ENCODE measurements at places on chromosomes 3 and 15. TPM values are rescaled to one million over a fixed set of nuclear protein-coding genes. Genes with fewer than 3 reads are reported as not detected.

Gene CPB1
- total RNA-seq: not detected

DNA sequence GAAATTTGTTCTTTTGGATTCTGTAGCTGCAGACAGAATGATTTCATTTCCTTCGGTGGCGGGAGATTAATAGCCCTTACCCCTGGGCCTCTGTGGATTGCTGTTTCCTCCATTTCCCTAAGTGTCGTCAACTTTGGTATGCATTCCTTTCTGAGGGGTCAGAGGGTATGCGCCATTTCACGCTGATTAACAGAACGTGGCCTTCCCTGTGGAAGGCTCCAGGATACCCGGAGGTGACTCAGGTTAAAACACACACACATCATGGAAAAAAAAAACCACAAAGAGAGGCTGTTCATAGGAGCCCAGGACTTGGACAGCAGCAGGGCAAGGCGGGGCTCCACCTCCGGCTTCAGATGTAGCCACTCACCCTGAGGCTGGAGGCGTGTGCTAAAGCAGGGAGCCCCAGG, 51.9 kb downstream of the EPHB1 start:
- no peak for DNase-seq

DNA sequence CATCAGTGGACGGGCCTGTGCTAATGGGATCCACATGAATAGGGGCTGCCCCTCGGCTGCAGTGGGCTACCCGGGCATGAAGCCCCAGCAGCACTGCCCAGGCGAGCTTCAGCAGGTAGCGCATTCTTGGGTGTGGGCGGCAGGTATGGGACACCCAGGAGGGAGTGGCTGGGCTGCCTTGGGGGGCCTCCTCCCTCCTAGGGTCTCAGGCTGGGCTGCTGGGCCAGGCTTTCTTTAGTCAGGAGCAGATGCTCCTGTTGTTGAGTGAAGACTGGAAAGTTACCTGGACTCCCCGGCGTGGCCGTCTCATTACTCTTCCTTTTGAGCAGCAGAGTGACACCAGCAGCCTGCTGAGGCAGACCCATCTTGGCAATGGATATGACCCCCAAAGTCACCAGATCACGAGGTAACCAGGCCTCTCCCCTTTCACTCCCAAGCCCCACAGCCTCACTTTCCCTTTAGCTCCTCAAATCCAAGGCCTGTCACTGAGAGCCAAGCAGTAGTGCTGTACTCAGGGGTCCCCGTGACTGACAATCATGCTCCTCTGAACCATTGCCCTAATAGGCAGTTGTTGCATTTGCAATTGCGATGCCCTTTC, 73.2 kb downstream of the BOC start:
- DNase-seq: no peak

GRCh38 chr3:67790043-67790442, 135.6 kb upstream of the SUCLG2 start:
- DNase-seq: no peak

Gene CCDC39
- 0.82 TPM for total RNA-seq

- DNase-seq: no peak
Measured at GRCh38 chr15:66092053-66093016, 161.2 kb downstream of the MEGF11 start.

- DNase-seq: no peak
Measured at GRCh38 chr3:113166357-113166718, 45.0 kb upstream of the BOC start.

DNA sequence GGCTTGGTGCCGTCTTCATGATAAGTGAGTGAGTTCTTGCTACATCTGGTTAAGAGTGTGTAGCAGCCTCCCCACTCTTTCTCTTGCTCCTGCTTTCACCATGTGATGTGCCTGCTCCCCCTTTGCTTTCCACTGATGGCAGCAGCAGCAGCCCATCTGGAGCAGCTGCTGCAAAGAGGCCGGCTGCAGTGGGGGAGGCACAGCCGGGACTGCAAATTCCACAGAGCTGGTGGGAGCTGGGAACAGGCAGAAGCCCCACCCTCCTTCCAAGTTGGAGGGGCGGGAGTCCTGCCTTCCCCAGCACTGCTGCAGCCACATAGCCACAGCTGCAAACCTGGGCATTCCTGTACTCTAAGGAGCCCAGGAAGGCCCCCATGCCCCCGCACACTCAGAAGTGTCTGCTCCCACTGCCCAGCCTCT, 62.8 kb upstream of the IMPG2 start:
- DNase-seq: no peak

Gene SNX33
- total RNA-seq: 1.2 TPM

DNA sequence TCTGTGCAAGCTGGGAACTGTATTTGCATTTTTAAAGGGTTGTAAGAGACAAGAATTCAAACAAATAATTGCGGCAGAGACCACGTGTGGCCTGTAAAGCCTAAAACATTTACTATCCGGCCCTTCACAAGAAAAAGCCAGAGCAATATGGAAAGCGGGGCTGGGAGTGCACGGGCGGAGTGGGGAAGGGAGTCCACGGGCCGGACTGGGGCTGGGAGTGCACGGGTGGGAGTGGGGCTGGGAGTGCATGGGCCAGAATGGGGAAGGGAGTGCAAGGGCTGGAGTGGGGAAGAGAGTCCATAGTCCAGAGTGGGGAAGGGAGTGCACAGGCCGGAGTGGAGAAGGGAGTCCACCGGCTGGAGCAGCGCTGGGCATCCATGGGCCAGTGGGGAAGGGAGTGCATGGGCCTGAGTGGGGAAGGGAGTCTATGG, 41.2 kb downstream of the KLF15 start:
- no peak for DNase-seq

Gene CHRM5
- 0.41 TPM for total RNA-seq

DNA sequence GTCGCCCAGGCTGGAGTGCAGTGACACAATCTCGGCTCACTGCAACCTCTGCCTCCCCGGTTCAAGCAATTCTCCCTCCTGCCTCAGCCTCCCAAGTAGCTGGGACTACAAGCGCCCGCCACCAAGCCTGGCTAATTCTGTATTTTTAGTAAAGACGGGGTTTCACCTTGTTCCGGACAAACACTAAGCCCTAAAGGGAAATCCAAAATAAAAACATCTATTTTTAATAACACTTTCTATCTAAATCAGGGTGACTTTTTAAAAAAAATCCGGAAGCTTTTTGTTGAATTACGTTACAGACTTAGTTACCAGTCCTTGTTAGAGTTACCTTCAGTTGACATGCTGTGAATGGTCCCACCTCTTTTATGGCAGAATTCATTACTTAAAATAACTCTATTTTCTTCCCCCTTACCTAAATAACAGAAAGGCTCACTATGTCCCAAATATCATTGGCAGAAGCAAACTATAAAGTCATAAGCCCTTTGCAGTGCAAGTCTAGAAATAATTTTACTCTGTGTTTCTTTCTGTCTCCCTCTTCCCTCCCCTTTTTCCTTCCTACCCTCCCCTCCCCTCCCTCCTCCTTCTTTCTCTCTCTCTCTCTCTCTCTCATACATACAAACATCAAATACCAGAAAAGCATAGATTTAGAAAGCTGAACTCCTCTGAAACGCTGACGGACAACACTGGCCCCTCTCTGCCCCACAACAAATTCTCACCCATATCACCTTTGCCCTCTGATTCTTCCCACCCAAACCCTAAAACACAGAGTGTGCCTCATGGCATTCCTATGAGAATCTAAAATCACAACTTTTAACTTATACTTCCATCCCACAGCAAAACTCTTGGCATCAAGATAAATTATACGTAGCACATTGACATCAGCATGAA, 18.3 kb downstream of the THBS1 start:
- DNase-seq: no peak

DNA sequence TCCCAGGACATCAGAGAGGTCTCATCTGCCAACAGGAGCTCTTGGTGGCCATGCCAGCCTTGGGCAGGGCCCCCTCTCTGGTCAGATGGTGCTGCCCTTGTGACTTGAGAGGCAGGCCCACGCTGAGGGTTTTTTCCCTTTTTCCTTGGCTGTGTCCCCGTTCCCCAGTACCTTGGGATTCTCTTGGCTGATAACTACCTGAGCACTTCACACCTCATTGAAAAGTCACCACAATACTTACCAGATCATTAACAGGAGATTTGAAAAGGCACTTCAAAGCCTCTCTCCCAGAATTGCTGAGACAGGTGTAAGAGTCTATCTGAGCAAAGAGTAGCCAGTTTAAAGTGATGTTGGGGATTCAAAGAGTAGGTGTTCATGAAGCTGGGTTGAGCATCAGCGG, 15.1 kb upstream of the TMEM158 start:
- DNase-seq: no peak

Gene DGKG
- total RNA-seq: 7.3 TPM

Gene DNAJA4
- 29.8 TPM for total RNA-seq

DNA sequence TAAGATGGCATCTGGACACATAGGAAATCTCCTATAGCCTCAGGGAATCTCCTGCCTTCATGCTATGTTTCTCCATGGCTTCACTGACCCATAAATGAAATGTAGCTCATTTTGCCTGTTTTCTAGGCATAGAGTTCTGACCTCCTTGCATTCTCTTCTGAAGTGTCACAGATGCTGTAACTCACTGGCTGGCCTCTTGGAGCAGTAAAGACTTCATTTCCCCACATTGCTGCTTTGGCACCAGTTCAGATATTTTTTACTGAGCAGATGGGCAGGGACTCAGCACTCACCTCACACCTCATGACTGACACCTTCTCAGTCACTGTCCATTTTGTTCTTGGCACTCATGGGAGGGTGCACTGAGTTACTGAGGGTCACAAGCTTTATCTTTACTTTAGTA, 286.7 kb upstream of the TGFBR2 start:
- DNase-seq: no peak

DNA sequence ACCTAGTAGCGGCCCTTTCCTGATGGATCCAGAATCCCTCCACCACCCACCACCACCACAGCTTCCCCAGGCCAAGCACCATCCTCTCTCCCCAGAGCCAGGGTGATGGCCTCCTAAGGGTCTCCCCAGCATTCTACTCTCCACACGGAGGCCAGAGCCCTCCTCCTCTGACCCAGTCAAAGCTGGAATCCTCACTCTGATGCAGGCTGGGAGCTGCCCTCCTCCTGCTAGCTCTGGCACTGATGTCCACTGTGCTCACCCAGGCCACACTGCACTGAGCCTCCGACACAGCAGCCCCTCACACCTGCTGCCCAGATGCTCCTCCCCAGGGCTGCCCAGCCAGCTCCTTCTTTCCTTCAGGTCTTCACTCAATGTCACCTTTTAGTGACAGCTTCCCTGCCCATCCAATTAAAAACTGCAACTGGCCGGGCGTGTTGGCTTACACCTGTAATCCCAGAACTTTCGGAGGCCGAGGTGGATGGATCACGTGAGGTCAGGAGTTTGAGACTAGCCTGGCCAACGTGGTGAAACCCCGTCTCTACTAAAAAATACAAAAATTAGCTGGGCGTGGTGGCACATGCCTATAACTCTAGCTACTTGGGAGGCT, 21.0 kb downstream of the XXYLT1 start:
- no peak for DNase-seq

Gene AMT
- 1.6 TPM for total RNA-seq

Gene NCBP2
- 91.3 TPM for total RNA-seq

- DNase-seq: peak; percentile 28
Measured at GRCh38 chr3:66253790-66254620, 33.2 kb downstream of the SLC25A26 start.

Gene ZNF660
- 11.8 TPM for total RNA-seq

DNA sequence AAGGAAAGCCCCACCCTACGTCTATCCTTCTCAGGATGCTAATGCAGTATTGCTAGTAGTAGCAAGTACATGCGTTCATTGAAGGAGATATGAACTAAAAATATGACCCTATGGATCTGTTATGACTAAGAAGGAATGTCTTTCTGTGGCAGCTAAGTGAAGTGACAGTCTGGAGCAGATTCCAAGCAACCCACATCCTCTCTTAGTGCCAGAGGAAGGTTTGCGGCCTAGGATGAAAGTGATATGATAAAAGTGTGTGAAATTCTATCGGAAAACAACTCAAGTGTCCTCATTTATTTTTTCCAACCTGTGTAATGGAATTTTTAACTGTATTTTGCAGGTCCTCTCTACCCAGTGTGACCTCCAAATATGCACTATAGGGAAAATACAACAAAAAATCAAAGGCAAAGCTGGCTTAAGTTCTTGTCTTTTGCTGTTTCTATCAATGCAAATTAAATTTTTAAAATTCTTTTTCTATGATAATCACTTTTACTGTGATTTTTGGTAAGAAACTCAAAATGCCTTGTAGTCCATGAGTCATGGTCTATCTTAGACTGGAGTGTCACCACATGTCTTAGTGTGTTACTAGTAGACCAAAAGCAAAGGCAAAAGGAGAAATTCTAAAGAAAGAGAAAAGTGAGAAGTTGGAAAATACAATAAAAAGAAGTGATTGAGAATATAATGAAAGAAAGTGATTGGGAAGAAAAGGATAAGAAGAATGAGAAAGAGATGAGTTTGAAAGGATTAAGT, 161.2 kb upstream of the TMCO5A start:
- DNase-seq: no peak

Gene CHRFAM7A
- total RNA-seq: 2.0 TPM

DNA sequence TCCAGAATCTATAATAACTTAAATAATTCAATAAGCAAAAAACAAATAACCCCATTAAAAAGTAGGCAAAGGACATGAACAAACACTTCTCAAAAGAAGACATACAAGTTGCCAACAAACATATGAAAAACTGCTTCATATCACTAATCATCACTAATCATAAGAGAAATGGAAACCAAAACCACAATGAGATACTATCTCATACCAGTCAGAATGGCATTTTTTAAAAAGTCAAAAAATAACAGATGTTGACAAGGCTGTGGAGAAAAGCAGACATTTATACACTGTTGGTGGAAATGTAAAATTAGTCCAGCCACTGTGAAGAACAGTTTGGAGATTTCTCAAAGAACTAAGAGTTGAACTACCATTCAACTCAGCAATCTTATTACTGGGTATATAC, 19.5 kb upstream of the ZMAT3 start:
- no peak for DNase-seq

- no peak for DNase-seq
Measured at GRCh38 chr3:169659096-169659819, 4.3 kb downstream of the MECOM start.

- no peak for DNase-seq
Measured at GRCh38 chr15:76776969-76777368, 128.2 kb downstream of the SCAPER start.

Gene ZNF860
- total RNA-seq: 2.0 TPM

DNA sequence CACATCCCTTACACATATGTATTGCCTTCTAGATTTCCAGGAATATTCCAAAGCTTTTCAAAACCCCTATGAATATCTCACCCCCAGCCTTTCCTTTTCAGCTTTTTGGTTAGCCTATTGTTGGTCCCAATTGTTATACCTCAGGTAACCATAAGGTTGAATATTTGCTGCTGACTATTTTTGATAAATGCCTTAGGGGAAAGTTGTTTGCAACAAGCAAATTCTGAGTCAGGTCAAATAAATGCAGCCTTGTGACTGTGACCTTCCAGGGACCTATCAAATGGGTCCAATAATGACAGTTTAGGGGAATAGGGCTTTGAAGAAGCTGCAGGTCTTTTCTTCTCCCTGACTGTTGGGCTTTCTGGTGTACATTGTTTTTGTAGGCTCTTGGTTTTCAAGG, 699.7 kb downstream of the NTRK3 start:
- DNase-seq: no peak

Gene TEX9
- 27.3 TPM for total RNA-seq
